Left ventricle myocardium superior (tissue), 1 donor: ENCODE measurements at places on chromosomes 16 and 17. TPM values are rescaled to one million over a fixed set of nuclear protein-coding genes. Genes with fewer than 3 reads are reported as not detected.

- DNase-seq: peak; percentile 84
Observed at GRCh38 chr17:62653002-62653825, 25.7 kb downstream of the MRC2 start.

- DNase-seq: peak; percentile 81
Observed at GRCh38 chr16:48164907-48165715, 9.3 kb upstream of the ABCC12 start.

Gene TACO1
- 45.5 TPM for total RNA-seq

Gene OTOP2
- not detected for total RNA-seq

DNA sequence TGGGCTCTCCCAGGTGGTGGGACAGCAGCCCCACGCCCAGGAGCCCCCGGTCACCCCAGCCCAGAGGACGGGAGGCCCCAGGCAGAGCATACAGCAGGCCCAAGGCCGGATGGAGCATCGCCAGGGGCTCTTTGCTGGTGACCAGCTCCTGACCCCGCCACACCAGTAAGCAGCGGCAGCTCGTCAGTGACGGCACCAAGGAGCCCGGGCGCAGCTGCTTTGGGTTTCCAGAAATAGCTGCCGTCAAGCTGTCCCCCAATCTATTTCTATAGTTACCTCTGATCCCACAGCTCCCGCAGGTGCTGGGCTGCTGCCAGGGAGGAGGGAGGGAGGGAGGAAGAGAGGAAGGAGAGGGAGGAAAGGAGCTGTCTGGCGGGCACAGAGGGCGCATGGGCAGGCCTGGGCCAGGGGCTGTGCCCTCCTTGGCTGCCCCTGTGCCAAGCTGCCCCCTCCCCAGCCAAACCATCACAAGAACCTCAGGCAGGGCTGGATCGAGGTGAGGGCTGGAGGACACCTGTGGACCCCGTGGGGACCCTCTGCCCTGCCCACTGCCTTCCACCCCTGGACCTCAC lies 10.8 kb upstream of the RASD1 start:
- peak; percentile 81 for DNase-seq
